ENCODE measurements at places on chromosomes 2 and 18.

GRCh38 chr18:9934274-9934673 is 20.5 kb downstream of the VAPA start:
- DNase-seq = no peak

GRCh38 chr2:48279344-48280090 is 250.4 kb upstream of the STON1 start:
- DNase-seq = no peak

DNA sequence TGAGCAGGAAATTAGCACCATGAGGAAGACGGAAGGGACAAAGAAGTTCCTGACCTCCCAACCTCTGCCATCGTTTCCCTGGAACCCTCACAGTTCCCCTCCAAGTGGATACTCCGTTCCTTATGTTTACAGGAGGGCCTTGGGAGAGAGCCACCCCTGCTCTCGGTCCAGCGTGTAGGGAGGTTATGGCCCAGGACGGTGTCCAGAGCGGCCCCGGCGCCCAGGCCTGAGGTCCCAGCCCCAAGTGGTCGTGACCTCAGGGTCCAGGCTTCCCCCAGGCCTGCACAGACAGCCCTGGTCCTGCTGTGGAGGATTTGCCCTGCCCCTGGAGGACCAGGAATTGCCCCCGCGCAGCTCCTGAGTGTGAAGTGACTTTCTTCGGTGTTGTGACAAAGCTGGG is 61.8 kb upstream of the RBM44 start:
- DNase-seq = no peak

GRCh38 chr2:239719791-239720360 is 305.3 kb downstream of the NDUFA10 start:
- DNase-seq = no peak

GRCh38 chr2:166337932-166338331 is 37.8 kb downstream of the SCN9A start:
- DNase-seq = no peak

DNA sequence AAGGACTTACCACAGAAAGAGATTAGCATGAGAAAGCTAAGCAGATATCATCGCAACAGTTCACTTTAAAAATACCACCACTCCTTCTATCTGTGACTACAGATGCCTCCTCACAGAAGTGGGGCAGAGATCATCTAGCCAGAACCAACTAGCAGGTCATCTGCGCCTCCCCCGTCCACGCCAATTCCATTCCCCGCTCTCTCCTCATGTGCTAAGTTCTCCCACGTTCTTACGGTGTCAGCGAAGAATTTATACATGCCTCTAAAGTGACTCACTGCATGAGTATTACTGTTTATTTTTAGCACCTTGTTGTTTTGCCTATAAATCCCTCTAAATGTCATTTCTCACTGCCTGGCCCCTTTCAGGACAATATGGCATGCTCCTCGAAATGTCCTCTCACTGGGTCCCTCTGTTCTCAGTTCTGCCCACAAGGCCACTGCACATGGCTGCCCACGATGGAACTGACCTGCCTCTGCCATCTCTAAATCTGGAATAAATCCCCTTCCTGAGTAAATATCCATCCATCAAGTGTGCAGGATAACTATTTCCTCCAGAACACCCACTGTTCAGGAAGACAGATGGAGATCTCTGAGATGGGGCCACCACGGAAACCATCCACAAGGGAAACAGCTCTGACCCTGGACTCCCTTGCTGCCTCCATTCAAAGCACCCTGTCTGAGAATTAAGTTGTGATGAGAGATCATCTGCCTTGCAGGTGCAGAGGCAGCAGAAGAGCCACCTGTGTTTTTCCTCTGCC is 137.7 kb downstream of the IRS1 start:
- DNase-seq = no peak

- no peak for DNase-seq
Measured at GRCh38 chr2:203814661-203815540, 52.7 kb upstream of the CTLA4 start.

DNA sequence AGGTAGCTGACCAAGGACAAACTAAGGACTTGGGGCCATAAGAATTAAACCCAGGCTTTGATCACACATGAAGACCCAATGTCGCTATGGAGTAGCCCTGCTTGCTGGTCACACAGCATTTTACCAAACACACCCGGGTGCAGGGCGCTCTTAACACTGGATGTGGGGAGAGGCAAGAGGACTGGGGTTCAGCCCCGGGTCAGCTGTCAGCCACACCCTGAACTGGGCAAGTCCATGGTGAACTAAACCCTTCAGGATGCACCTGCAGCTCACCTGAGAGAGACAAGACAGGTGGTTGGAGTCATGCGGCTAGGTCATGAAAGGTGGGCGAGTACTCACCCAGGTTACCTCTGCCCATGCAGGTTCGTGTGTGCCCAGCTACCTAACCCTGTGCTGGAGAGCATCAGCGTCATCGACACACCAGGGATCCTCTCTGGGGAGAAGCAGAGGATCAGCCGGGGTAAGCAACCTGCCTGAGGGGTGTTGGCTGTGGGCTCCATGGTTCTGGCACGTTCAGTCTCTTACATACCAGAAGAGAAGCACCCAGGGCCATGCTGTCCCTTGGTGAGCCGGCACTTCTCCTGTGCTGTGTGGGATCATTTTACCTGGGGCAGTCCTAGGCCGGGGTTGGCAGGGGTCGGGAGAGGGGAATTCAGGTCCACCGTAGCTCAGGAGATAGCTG is 15.2 kb downstream of the EHD3 start:
- DNase-seq = no peak

DNA sequence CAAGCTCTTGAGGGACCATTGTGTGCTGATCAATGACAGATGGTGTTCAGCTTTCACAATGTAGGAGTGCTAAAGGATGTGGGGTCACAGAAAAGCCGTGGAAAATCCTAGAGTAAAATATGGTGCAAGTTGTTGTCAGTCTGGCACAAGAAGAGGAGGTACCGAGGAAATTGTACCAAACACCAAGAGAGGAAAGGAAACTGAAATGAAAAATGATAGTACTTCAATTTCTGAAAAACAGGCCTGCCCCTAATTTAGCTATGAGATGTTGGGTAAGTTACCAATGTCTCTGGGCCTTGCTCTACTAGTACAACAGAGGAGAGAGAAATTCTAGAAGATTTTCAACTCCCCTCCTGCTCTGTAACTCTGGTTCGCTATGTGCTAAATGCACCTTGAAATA is 78.8 kb upstream of the PELI1 start:
- DNase-seq = no peak

DNA sequence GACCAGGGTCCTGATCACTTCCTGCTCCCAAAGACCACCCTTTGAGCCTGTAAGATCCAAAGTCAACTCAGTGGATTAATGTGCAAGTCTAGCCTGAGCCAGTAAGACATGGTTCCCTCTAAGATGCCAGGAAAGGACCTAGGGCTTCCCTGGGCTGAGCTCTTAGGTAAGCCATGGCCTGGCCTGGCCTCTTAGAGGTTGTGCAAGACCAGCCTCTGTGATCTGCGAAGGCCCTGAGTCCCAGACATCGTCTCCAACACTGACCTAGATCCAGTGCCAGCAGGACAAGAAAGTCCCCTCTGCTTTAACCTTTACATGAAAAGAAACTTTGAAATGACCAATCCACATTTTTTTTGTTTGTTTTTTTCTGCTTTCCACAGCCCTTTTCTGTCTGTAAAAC is 73.6 kb upstream of the CYP1B1 start:
- DNase-seq = no peak

DNA sequence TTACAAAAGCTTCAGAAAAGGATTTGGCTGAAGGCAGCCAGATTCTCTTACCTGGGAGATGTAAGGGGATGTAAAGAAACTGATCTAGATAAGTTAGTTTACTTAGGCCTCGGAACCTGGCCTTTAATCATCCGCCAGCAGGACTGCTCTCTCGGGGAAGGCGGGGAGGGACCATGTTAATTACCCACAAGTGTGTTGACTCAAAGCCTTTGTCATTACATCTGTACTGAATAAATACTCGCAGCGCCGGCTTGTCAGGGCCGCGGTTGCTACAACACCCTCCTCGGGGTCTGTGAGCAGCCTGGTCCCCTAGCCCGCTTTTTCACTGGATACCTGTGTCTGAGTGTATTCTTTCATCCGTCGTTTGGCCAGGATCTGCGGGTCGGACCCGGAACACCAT is 6.7 kb downstream of the CHMP3 start:
- DNase-seq = no peak

DNA sequence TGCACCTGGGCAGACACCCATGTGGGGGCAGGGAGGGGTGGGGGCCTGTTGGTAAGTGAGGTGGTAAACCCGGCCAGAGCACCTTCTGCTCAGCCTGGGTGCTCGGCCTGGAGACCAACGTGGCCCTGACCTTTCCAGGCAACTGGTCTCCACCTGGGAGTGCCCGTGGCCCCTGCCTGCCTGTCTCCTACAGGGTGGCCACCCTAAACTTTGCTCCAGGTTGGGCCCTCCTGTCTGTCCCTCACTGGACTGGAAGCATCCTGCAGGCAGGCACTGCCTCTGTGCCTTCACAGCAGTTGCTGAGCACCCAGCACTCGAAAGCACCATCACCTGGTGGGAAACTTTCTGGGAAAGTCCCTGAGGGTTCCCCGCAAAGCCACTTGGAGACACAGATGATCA is 171.3 kb downstream of the TWIST2 start:
- no peak for DNase-seq

DNA sequence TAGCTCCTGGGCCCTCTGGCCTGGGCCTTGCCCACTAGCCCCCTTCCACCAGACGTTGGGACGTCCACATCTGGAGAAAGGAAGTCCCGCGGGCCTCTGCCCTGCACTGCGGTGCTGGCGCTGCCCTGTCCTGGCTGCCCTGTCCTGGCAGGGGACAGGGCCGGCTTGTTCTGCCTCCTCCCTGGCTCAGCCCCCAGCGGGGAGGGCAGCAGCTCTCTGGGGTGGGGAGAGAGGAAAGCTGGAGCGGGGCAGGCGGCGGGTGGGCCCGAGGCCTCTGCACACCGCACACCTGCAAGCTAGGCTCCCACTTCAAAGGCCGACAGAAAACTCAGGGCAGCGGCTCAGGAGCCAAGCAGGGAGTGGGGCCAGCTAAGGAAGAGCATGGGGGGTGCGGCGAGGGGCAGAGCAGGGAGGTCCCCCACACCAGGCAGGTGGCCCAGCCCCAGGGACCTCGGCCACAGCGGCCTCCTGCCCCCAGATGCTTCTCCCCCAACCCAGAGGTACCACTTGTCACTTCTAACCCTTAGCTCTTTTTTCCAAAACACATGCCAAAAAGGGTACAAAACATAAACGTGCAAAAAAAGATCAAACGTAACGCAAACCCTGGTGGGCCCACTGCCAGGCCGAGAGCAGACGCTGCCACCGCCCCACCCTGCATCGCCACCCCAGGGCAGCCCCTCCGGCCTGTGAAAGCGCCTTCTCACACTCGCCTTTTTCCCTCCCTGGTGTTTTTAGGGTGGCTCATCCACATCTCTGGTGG is 13.5 kb downstream of the SNED1 start:
- no peak for DNase-seq

All from stimulated activated CD4-positive, alpha-beta T cell treated with anti-CD3 and anti-CD28 coated beads, Interleukin-1b, Interleukin-23, amount 100 ng/mL, for 24 hours (primary cell).